Activated CD4-positive, alpha-beta T cell treated with anti-CD3 and anti-CD28 coated beads, Interleukin-2, amount 50 U/mL, for 1 hour (primary cell): ENCODE measurements at places on chromosomes 3 and 15.

DNA sequence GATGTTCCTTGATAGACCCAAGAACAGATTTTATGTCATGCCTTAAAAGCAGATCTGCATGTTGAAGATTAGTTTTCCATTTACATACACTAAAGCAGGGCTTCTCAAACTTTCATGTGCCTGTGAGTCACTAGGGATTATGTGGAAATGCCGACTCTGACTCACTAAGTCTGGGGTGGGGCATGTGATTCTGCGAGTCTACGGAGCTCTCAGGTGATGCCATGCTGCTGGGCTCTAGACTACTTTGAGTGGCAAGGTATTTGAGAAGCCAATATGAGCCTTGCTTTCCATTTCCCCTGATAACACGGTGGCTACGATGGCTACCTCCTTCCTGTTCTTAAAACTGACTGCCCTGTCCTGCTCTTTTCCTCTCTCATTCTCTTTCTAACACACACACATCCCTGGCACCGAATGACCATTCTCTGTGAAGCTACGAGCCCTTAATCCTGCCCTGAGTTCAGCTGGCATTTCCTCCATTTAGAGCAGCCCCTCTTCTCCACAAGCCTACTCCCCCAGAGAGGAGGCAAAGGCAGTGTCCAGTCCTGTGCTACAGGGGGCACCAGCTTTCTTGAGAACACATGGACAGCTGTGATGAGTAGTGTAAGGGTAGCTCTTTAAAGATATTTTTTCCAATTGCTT lies 39.7 kb upstream of the PYGO1 start:
- DNase-seq: no peak

GRCh38 chr3:43190670-43191069 lies 84.8 kb upstream of the POMGNT2 start:
- DNase-seq: no peak

- no peak for DNase-seq
Measured at GRCh38 chr15:69164807-69165636, 4.6 kb downstream of the GLCE start.

DNA sequence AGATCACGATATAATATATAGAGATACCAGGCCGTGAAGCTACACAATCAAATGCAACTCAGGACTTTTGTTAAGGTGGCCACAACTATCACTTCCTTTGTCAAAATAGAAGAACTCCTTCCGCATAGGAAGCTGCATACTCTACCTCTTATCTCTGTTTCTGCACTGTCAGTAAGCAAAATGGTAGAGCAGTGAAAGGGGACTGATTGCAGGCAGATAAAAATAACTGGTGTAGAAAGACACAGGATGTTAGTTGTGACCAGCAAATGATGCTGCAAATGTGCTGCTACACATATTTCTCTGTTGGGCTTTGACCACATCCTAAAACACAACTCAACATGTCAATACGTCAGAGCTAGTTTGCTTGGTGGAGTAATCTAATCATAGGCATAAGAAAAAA lies 16.3 kb upstream of the TRAT1 start:
- no peak for DNase-seq

GRCh38 chr3:181457756-181458155 lies 254.0 kb upstream of the SOX2 start:
- DNase-seq: no peak

DNA sequence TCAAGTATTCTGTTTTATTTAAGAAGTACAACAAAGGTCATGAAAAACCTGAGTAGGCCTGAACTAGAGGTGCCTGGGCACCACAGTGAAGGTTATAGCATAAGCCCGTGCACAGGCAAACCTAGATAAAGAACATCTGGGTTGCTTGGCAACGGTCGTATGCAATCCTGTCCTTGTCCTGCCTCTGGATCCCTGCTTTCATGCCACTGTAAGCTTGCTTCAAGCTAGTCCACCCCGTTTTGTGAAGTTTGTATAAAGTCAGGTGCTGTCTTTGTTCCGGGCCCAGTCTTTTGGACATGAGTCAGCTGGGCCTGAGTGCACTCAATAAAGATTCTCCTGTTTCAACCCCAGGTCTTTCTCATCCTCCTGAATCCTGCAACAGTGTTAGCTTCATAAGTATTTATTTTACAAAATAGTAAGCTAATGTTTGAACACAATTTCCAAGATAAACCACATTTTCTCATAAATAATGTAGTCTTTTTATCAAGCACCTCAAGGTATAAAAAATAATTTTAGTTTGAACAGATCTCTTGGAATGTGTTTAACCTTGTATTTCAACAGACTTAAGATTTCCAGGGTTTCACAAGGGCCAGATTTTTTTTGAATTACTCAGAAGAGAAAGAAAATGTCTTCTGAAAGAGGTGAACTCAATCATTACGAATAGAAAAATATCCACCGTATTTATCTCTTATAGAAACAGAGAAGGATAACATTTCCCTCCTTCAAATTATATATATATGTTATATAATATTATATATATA lies 14.3 kb upstream of the SLC9C1 start:
- no peak for DNase-seq

DNA sequence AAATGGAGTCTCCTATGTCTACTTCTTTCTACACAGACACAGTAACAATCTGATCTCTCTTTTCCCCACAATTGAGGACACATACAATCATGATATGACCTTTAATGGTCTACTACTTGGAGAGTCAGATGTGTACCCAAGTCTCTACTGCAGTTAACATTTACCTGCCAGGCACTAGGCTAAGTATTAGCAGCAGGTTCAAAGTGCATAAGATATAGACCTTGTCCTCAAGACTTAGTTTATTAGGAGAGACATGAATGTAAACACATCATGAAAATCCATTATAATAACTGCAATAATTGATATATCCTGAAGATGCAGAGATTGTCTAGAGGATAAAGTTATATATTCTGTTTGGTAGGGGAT lies 3.1 kb downstream of the SLC35A5 start:
- no peak for DNase-seq

DNA sequence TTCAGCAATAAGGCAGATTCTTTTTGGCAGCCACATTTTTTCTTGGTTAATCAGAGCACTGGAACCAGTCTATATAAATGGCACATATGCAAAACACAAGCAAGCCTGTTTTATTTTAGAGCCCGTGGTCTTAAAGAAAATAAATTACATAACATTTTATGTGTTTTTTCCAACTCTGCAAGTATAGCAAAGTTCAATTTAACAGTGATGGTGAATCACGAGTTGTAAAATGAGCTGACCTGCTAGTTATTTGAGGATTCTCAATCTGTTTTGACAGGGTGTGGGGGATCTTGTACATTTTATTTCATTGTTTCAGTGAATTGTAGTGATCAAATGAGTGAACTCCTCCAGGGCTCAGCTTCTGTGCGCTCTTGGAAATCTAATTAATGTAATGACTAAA lies 2.7 kb downstream of the ARHGEF26 start:
- DNase-seq: no peak

GRCh38 chr15:77856705-77857346 lies 220.7 kb downstream of the TBC1D2B start:
- DNase-seq: no peak

DNA sequence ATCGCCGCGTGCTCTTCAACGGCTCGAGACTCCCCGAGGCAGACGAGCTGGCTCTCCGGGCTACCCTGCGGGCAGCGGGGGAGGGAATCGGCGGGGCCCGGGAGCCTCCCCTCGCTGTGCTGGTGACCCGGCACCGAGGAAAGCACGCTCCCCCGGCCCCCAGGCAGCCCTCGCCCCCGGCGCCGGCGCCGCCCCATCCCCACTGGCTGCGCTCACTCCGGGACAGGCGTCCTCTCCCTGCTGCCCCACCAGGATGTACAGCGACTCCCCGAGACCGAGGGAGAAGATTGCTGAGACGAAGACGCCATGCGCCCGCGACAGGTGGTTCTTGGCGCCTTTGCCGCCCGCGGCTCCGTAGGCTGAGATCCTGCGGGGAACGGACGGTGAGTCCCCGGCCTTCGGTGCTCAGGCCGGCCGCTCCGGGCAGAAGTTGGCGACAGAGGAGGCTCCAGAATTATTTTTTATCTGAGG lies 1.7 kb downstream of the LTK start:
- DNase-seq: peak; percentile 23

GRCh38 chr3:39332525-39332924 lies 3.0 kb downstream of the CCR8 start:
- no peak for DNase-seq

- no peak for DNase-seq
Measured at GRCh38 chr15:47756872-47757271, 39.6 kb downstream of the SEMA6D start.

GRCh38 chr3:190217081-190217480 lies 96.4 kb upstream of the P3H2 start:
- DNase-seq: no peak

DNA sequence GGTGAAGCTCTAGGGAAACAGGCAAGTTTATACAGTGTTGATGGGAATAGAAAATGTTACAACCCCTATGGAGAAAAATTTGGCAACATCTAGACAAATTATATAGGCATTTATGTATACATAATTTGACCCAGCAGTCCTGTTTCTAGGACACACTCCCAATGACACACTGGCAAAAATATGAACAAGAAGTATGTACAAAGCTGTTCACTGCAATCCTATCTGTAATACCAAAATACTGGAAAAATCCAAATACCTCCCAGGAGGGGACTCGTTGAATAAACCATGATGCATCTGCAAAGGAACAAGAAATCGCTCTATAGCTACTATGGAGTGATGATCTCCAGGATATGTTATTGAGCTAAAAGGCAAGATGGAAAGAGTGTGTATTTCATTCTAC lies 8.5 kb downstream of the BFSP2 start:
- no peak for DNase-seq

DNA sequence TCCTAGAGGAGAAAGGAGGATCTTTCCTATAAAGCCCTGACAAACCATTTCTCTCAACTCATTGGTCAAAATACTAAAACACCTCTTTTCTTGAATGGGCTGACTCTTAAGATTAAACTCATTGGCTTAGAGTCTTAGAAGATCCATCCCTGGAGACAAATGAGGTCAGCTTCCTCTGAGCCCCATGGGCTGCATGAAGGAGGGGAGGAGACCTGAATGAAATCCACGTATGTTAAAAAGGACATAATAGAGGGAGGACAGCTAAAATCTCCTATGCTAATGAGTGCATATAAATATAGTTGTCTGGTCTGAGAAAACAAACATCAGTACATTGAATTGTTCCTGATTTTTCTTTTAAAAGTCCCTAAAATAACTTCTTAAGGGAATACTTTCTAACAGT lies 255.0 kb downstream of the TBL1XR1 start:
- DNase-seq: no peak

DNA sequence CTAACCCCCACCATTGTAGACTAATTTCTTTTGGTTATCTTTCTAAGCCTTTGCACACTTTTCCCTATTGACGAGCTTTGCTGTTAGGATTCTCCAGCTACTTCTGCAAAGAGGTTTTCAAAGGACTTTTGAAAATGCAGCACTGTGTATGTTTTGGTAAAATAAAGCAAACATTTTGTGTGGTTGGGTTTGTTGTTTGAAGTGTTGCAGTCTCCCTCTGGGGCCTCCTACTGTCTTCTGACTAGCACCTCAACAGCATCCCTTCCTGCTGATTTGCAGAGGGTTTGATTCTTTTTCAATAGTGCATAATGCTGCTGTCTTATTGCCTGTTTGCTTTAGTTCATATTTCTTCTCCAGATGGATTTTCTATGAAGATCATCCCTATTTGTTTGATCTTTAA lies 775.1 kb upstream of the CFAP20DC start:
- DNase-seq: no peak

DNA sequence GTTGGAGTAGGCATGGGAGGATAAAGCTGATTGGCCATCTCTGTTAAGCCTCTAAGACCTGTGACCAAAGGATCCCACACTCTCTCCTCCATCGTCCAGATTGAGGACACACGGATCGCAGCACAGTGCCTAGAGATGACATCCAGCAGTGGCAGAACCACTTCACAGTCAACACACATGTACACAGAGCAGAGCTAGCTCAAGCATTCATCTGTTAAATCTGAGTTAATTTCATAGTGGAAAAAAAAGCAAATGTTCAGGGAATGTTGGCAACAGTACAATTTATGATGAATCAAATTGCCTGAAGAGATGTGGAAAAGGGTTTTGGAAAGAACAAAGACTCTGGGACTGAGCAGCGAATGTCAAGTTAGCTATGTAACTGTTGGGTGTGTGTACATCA lies 108.1 kb upstream of the PLAAT1 start:
- no peak for DNase-seq

DNA sequence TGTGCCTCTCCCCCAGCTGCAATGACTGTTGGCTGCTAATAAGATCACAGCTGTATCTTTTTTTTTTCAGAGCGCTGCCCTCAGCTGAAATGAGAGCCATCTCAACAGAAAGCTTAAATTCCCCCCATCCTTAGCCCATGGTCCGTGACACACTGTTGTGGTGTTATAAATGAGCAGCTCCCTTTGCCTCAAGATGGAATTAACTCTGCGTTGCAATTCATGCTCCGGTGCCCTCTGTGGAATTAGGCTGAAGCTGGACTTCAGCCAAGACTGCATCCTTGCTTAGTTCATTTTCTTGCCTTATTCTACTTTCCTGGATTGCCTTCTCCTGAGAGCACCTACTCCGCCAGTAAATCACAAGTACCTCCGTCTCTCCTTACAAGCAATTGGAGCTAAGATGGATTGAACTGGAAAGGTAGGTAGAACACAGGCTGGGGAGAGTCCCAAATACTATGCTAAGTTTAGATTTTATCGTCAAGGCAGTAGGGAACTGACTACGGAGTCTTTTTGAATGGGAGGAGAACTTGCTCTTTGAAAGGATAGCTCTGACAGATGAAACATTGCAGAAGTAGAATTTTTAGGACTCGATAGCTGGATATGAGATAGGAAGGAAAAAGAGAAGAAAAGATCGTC lies 39.0 kb upstream of the THRB start:
- DNase-seq: no peak

DNA sequence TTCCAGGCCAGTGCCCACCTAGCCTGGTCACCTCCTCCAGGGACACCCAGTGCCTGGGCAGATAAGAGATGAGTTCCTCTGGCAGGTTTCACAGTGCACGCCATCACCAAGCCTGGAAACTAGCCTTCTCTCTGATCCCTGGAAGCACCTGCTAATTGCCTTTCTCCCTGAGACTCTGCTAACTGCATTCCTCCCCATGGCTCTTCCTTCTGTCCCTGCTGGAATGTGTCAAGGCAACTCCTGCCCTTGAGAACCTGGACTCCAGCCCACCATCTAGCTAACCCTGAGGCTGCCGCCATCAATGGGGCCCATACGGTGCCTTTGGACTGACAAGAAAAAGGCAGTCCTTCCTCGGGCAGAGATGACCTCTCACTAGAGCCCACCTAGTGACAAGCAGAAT lies 18.5 kb downstream of the VIPR1 start:
- no peak for DNase-seq
